ENCODE measurements at places on chromosomes 4 and X.

DNA sequence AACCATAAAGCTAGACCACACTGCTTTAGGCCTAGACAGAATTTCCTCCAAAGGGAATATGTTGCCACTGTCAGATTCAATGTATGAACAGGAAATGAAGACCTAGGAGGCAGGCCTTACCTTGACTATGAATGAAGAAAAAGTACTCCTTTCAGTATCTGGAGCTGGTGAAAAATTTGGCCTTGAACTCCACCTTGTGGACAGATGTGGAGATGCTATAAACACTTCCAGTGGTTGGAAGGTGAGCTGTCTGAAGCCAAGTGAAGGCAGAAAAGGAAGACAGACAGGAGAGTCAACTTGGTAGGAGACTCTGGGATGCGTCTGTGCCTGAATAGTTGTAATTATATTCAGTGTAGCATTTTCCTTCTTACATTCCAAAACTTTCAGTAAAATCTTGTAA, 17.2 kb downstream of the SPIN3 start:
- peak; percentile 62 for DNase-seq

DNA sequence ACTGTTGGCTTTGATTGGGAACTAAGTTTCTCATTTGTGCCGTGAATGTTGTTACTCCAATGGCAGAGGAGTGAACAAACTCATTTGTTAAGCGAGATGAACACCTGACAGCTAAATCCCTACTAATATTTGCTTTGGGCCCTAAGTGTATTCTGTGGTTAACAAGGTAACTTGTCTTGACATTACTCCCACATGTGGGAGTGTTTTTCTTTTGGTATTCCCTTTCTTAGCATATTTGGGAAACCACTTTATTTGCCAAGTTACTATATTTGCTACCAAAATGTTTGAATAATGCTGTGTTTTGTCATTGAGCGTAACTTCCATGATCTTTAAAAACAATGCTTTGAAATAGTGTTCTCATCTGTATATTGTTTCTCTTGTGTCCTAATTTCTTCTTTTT, 82.5 kb downstream of the ARHGAP10 start:
- no peak for DNase-seq

DNA sequence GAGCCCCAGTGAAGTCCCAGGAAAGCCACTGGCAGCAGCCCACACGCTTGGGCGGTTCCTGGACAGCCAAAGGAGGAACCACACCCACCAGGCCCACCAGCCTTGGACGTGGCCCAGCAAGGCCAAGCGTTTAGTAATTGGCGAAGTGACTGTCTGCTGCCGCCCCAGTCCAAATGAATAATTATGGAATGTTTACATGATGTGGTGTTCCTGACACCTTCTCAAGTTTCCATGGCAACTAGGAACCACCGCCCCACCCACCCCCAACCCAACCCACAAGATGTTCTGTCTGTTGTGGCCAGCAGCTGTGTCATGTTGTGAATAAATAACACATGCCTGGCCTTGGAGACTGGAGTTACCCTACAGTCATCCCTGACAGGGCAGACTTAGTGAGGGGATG, 22.3 kb downstream of the APLN start:
- no peak for DNase-seq

- peak; percentile 73 for DNase-seq
Observed at GRCh38 chr4:926538-926937, 5.6 kb downstream of the GAK start.

DNA sequence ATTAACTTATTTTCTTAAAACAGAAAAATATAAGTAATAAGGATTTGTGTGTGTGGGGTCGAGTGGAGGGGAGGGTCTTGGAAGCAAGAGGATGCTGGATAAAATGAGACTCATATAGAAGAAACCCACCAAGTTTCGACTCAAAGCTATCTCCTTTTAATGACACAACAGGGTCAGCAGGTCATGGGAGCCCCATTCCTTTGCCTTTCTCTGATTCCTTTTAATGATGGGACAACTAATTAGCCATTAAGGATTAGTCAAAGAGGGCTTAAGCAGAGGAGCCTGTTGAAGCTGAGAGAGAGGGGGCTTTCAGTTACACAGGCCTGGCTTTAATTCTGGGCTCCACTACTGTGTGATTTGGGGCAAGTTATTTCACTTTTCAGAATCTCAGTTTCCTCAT, 102.8 kb downstream of the GPR50 start:
- DNase-seq, result no peak

- DNase-seq, result peak; percentile 76
Observed at GRCh38 chr4:99088023-99088449, 552 bp downstream of the ADH5 start.

DNA sequence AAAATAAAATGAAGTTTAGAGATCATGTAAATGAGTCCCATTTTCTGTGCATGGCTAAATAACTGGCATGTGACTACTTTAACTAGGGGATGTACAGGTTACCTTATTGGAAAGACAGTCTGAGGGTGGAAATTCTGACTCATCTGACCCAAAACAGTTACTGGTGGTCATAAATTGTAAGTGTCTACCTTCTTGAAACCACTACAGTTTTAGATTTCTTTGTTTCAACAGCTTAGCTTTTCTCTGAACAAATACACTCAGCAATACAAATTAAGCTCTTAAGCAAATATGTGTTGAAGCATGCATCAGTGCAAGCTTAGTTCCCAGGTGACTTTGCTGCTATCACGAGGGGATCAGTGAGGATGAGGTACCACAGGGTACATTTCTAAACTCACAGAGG, 60.7 kb upstream of the PGM2 start:
- no peak for DNase-seq

- no peak for DNase-seq
Observed at GRCh38 chrX:13891377-13892140, 74.7 kb upstream of the GPM6B start.

- no peak for DNase-seq
Observed at GRCh38 chrX:50586980-50587379, 116.4 kb upstream of the DGKK start.

DNA sequence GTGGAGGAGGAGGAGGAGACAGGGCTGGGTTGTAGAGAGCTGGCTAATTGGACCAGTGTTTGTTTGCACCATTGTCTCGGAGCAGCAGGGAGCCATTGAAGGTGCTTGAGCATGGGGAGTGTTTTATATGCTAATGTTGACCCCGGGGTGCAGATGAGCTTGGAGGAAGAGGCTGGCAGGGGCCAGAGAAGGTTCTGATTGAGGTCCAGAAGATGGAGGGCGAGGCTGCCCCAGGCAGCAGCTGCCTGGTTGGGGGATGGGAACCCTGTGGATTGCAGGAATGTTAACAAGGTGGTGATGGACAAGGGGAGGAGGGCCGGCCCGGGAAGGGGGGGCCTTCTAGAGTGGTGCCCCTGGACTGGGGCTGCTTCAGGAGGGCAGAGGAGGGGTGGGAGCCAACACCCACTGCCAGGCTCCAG, 18.0 kb downstream of the DOK7 start:
- peak; percentile 77 for DNase-seq

DNA sequence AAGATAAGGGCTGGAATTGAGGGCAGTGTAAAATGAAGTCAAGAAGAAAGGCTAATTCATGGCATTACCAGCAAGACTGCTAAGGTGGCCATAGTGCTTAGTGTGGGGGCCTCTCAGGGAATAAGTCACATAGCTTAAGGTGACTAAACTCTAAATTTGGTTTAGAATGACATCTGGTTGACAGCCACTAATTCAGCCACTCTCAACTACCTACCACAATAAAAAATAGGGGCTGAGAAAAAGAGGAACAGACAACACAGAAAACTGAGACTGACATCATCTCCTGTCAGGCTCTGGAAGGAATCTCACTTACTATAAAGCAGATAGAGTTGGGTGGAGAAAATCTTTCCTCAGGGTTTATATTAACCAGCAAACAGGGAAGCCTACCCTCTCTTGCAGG, 96.9 kb downstream of the CHRDL1 start:
- peak; percentile 13 for DNase-seq

DNA sequence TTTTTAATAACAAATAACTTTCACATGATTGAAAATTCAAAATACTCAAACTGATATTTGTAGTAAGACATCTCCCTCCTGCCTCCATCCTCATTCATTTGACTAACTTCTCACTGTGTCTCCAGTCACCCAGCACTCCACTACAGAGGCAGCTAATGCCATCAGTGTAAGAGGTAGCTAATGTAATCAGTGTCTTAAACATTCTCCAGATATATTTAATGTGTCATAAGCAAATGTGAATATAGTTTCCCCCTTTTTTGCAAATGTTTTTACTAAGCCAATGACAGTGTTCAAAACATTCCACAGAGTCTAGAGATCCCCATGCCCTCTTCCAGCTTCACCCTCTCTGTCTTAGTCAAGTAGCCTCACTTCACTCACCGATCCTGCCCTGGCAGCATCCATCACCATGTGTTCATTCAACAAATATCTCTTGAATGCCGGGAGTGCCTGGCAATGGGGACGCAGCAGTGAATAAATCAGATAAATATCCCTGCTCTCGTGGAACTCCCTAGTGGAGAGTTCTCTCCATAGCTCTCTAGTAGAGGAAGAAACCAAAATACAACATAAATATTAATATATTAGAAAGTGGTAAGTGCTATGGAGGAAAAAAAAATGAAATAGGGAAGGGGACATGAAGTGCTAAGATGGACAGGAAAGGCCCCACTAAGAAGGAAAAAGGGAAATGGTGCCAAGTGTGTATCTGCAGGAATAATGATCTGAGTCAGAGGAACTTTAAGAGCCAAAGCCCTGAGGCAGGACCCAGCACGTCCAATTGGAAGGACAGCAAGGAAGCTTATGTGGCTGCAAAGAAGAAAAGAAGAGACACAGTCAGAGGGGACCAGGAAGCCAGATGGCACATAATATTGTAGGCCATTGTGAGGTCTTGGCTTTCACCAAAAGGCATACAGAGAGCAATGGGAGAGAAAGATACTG, 18.7 kb downstream of the SCFD2 start:
- DNase-seq, result no peak

DNA sequence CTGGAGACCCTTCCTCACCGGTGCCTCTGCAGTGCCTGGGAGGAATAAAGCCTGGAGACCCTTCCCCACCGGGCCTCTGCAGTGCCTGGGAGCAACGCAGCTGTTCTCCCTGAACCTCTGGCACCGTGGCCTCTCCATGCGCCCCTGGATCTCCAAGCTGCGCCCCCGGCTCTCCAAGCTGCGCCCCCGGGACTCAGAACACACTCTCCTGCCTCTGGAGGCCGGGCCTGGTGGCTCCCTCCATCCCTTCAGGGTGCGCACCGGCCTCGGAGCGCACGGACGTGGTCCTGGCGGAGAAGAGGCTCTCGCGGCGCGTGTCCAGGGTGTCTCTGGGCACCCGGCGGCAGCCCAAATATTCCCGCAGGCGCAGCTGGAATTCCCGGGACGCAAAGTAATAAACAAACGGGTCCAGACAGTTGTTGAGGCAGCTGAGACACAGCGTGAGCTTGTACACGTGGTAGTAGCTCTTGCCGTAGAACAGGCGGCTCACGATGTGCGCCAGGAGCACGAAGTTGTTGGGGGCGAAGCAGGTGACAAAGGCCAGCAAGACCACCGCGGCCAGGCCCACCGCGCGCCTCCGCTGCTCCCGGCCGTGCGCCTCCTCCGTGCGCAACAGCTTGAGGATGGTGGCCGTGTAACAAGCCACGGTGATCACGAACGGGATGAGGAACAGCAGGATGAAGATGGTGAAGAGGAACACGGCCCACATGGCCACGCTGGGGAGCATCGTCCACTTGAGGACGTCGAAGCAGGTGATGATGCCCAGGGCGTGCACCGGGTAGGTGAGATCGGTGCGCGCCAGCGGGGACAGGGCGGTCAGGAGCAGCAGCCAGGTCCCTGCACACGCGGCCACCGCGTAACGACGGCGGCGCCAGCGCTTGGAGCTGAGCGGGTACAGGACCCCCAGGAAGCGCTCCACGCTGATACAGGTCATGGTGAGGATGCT, 12.8 kb upstream of the ASMTL start:
- no peak for DNase-seq

DNA sequence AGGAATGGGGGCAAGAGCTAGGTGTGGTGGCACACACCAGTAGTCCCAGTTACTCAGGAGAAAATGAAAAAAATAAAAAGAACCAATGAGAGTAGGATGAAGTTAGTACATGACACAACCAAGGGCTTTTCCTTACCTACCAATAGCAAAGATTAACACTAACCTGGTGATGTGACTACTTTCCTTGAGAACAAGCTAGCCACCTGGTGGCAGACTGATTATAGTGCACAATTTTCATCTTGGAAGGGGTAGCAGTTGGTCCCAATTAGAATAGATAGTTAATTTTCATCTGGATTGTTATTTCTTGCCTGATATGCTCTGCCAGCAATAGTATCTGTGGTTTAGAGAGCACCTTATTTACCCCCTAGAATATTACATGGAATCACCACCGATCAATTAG, 1216.8 kb upstream of the PABPC4L start:
- peak; percentile 64 for DNase-seq

DNA sequence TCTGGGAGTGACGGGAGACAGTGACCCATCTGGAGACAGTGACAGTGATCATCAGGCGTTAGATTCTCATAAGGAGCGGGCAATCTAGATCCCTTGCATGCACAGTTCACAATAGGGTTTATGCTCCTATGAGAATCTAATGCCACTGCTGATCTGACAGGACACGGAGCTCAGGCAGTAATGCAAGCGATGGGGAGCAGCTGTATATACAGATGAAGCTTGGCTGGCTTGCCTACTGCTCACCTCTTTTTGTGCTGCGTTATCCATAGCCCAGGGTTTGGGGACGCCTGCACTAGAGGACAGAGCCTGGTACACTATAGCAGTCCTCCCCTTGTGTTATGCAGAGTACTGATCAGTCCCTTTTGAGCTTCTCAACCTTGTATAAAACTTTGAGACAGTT, 23.5 kb downstream of the NFKB1 start:
- no peak for DNase-seq

DNA sequence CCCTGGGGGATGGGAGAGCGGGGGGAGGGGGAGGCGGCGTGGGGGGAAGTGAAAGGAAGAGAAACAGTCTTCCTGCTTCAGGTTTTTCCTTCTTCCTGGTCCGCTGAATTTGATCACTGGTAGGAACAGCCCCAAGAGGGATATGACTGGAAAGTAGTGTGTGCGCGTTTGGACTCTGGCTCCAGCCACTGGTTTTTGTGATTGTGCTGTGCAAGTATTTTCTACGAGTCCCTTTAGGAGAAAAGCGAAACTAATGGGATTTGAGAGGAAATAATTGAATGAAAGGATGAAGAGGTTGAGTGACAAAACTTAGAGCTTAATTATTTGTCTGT, 836 bp downstream of the PRRG1 start:
- DNase-seq, result no peak

DNA sequence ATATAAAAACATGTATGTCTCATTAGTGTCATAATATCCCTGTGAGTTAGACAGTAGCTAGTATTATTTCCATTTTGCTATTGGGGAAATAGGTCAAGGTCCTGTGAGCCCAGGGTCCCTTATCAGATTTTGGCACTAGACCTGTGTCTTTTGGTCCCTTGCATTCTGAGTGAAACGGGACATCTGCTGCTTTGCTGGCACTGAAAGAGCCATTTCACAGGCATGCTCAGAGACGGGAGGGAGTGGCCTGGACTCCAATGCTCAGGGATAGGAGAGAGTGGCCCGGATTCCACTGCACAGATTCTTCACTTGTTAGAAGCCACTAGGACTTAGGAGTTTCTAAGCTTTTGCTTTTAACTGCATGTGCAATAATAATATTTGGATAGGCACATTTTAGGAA, 177.2 kb downstream of the TSPAN5 start:
- DNase-seq, result no peak
